CD4-positive, alpha-beta T cell treated with Interleukin-1 beta for 1 hour (primary cell): ENCODE measurements at places on chromosomes 7 and 10.

DNA sequence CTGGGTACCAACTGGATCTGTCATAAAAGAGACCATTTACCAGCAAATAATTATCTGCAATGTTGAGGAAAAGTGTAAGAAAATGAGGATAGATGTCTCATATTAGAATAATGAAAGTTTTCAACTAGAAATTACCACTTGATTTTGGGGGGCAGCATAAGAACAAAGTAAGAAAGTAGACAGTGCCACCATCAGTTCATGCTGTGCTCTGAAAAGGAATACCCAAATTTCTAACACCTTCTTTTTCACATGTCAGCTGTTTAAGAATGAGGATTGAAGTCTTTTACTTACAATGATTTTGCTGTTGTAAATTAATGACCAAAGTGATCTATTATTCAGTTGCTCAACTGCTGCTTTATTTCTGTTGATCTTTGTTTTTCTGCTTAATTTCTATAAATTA is 578.3 kb downstream of the ETV1 start:
- no peak for DNase-seq

DNA sequence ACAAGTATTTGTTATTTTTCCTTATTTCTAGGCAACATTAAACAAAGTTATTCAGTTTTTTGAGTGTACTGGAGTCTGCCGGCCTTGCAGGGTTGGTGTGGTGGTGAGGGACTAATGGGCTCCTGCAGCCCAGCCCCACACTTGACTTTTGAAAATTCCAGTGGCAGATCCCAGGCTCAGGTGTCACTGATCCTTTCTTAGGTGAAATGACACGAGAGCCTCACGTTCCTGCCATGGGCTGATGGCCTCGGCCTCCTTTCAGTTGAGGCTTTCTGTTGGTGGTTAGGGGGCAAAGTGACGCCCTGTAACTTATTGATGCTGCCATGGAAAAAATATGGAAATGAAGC is 117.9 kb downstream of the NKX6-2 start:
- no peak for DNase-seq

DNA sequence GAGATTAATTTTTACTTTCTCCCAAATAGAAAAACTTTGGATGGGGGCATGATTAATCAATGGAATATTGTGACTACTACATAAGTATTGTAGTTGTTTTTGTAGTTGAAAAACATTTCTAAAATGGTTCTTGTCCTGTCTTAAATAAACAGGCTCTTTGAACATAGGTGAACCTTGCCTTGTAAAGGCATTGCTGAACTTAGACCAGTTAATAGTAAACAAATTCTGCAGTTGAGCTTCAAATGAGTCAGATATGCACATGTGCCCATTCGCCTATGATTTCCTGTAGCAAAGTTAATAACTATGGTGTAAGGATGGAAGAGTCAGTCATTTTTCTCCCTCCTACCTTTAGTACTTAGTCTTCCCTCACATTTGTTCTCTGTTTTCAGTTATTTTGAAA is 22.6 kb downstream of the CUTC start:
- DNase-seq, result no peak

- no peak for DNase-seq
Measured at GRCh38 chr7:41769162-41769561, 66.3 kb upstream of the INHBA start.

DNA sequence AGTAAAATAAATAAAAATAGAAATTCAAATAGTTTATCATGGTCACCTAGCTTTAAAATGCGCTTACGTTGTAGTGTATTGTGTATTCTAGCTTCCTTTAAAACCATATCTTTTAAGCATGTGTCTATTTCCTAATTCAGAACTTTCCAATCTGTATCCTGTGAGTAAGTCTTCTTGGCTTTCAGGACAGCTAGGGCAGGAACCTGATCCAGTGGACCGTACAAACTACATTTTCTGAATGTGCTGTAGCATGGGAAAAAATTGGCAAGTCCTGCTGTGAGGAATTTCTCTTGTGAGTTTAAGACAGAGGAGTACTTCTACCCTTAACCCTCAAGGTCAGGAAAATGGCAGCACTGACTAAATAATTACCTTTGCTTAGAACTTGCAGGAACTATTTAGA is 12.1 kb downstream of the OPN1SW start:
- no peak for DNase-seq

DNA sequence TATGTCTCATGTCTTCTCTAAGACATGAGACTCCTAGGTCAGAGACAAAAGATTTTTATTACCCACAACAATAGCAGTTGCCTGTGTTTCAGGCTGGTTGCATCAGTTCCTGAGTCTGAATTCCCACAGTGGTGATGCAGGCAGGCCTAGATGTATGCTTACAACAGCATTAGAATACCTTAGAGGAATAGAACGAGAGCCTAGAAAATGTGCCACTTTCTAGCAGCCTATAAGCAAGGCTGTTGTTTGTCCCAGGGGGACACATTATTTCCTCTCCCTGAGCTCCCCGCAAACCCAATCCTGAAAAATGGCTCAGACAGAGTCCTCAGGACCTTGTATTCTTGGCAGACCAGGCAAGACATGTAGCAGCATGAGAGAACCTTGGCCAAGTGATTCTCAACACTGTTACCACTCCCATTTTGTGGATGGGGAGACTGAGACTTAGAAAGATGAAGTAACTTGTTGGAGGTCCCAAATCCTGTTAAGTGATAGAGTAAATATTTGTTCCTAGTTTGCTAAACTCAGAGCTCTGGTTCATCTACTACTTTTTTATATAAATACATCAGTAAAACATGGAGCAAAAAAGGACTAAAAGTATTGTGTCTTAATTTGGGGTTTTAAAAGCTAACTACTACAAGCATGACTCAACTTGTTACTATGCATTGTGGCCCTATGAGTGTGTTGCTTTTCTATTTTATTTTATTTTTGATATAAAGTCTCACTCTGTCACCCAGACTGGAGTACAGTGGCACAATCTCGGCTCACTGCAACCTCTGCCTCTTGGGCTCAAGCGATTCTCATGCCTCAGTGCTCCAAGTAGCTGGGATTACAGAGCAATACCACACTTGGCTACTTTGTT is 14.2 kb downstream of the VTI1A start:
- no peak for DNase-seq

- DNase-seq, result no peak
Measured at GRCh38 chr7:158779061-158780000, 50.0 kb downstream of the ESYT2 start.

DNA sequence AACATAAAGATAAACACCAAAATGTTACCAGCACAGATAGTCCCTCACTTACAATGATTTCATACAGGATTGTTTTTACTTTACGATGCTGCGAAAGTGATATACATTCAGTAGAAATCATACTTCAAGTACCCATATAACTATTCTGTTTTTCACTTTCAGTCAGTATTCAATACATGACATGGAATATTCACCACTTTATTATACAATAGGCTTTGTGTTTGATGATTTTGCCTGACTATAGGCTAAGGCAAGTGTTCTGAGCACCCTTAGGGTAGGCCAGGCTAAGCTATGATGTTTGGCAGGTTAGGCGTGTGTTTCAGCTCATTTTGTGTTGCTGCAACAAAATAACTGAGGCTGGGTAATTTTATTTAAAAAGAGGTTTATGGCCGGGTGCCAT is 155.0 kb downstream of the RTKN2 start:
- DNase-seq, result no peak

DNA sequence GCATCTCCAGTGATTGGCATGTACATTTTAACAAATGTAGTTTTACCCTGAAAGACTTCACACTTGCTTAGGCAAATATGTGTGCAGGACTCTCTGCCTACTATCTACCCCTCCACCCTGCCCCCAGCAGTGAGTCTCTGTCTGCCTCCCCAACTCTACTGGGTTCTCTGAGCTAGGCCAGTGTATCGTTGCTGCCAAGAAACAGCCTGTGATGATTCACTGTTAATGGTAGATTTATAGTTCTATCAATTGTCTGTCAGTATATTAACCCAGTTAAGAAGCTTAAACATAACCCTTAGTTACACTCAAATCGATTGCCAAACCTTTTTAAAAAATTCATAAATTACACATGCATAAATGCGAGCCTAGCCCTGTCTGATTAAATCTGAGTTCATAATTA is 137.0 kb downstream of the SND1 start:
- DNase-seq, result no peak

DNA sequence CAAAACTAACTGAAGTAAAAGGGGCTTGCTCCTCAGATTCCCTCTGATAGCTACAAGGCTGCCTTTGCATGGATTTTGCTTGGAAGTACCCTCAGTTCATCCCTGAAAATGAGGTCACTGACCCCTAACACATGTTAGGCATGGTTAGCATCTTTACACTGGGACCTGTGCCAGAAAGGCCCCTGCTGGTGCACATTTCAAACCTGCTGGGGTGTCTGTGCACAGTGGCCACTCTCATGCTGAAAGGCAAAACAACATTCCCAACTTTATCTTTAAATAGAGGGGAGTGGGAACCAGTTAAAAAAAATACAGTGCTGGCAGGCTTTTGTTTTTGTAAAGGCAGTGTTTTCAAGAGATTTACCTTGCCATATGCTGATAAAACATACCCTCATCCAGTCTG is 99.1 kb downstream of the ANK3 start:
- no peak for DNase-seq

DNA sequence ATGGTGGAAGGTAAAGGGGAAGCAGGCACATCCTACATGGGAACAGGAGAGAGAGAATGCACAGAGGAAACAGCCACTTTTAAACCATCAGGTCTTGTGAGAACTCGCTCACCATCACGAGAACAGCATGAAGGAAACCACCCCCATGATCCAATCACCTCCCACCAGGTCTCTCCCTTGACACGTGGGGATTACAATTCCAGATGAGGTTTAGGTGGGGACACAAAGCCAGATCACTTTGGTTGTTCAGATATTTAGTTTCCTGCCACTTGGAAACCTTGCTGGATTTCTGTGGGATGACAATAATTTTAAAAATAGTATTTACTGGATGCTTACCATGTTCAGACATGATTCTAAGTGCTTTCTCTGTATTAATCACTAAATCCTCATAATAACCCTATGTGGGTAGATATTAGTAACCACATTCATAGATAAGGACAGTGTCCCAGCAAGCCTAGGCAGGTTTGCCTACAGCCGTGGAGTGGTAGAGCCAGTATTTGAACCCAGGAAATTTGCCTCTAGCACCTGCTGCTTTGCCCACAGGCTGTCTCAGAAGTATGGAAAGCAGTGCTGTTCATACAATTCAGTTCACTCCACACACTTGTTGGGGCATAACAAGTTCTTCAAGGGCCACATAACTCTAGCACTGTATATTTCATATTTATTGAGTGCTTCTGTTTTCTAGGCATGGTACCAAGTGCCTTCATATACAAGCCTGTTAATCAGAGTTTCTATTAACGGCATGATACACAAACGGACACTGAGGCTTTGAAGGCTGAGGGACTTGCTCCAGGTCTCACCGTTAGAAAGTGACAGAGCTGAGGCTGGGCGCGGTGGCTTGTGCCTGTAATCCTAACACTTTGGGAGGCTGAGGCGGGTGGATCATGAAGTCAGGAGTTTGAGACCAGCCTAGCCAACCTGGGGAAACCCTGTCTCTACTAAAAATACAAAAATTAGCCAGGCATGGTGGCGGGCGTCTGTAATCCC is 8.3 kb downstream of the TLL2 start:
- DNase-seq, result no peak

DNA sequence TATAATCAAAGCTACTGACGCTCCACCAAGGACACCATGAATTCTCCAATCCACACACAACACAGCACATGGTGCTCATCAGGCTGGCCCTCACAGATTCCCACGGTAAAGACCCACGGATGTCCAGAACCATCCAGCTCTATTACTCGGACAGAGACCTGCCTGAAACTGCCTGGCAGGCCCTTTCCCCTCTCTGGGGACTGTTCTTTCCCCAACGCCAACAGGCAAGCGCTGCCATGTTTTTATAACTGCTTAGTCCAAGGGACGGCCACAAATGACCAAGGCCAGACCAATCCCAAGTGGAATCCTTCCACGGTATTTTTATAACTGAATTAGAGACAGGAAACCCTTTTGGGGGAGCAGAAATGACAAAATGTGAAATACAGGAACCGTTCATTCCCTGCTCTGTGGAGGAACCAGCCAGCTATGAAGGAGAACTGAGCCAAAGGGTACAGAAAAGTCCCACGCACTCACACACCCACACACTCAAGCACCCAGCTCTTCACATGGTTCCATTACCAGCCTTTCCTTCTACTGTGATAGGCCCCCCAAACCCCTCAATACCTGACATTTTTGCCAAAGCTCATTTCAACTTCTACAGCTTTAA is 4.1 kb downstream of the PIP4K2A start:
- no peak for DNase-seq

GRCh38 chr10:32315424-32315823 is 31.5 kb downstream of the EPC1 start:
- DNase-seq, result no peak

DNA sequence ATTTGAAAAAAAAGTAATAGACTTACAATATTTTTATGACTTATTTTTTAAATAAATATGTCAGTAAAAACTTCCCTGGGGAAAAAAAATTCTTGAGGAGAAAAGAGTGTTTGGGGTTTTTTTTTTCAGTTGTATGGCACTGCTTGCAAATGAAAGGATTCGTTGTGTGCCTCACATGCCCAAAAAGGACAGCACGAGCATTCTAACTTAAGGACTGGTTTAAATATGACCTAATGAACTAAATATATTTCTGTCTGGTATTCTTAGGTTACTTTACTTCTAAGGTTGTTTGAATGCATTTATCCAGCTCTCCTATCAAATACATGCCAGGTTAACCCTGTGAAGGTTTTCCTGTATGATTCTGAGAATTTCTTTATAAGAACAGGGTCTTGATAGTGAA is 988 bp upstream of the CD36 start:
- DNase-seq, result no peak

- peak; percentile 81 for DNase-seq
Measured at GRCh38 chr7:102431617-102432298, 1.6 kb upstream of the ORAI2 start.

- DNase-seq, result no peak
Measured at GRCh38 chr10:30151581-30152389, 92.4 kb upstream of the JCAD start.

DNA sequence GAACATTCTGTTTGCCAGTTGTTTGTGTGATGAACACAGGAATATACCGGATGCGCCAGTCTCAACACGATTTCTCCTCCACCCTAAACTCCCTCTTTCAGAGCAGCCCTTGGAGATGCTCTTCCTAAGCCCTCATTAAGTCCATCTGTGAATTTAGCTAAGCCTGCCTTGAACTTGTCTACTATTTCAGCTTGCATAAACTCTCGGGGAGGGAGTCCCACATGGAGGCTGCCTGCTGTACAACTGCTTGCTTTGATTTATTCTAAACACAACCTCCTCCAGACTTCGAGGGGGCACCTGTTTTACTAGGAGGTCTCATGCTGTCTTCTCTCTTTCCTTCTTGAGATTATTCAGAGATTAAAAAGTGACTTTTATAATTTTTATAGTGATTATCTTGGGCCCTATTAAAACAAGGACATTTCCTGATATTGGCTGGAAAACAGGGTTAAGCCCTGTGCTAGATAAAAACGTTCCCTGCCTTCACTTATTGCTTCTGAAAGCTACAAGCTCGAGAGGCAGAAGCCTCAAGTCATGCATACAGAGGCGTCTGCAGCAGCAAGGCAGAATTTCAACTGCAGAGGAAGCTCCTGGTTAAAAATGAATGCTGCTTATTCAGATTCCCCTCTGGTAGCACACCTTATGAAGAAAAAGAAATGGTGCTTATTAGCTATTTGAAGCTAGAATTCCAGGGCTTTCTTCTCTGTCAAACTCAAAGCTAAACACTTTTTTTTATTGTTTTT is 174.3 kb downstream of the FANK1 start:
- DNase-seq, result no peak
